Naive thymus-derived CD4-positive, alpha-beta T cell (primary cell): ENCODE measurements at places on chromosomes 13 and 19.

GRCh38 chr19:8684001-8684902 lies 14.3 kb downstream of the ACTL9 start:
- DNase-seq = no peak

- no peak for DNase-seq
Observed at GRCh38 chr19:11769995-11770394, 3.2 kb downstream of the ZNF441 start.

DNA sequence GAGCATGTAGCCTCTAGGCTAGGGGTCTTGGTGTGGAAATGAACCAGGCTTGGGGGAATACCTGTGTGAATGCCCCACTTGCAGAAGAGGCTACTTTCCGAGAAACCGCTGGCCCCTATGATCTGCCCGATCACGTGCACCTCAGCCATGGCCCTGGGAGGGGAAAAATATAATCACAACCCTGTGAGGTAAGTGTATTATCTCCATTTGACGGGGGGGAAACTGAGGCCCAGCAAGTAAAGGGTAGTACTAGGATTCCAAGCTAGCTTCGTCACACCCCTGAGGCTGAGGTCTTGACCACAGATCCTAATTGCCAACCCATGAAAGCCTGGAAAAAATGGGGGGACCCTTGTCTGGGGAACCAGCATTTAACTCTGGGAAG lies 587 bp downstream of the B9D2 start:
- DNase-seq = no peak

GRCh38 chr13:39910041-39910440 lies 254.6 kb downstream of the COG6 start:
- DNase-seq = no peak

DNA sequence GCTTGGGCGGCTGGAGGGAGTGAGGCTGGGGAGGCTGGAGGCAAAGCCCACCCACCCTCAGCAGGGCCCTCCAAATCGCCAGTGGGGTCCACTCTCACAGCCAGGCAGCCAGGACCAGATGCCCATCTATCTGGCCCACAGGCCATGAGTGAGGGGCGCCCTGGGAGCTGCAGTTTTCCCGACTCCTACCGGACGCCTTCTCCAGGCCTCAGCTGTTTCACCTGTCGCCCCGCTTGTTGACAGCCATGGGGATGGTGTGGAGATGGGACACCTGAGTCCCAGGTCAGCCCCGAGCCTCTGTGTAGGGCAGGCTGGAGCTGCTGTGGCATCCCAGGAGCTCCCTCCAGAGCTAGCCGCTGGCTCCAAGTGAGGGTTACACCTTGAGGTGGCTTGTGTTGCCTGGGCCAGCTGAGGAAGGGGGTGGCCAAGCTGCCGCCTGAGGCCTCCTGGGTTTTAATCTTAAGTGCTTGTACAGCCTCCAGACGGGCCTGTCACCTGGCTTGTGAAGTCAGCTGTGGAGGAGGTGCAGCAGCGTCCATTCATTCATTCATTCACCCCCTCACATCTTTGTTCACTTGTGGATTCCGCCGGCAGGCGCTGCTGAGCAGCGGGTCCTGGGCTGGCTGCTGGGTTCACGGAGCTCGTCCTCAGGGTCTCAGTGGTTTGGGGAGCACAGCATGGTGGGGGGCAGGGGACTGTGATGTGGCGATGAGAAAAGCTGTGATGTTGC lies 52.0 kb downstream of the COMP start:
- no peak for DNase-seq

GRCh38 chr19:889662-890295 lies 3.2 kb downstream of the MED16 start:
- no peak for DNase-seq

DNA sequence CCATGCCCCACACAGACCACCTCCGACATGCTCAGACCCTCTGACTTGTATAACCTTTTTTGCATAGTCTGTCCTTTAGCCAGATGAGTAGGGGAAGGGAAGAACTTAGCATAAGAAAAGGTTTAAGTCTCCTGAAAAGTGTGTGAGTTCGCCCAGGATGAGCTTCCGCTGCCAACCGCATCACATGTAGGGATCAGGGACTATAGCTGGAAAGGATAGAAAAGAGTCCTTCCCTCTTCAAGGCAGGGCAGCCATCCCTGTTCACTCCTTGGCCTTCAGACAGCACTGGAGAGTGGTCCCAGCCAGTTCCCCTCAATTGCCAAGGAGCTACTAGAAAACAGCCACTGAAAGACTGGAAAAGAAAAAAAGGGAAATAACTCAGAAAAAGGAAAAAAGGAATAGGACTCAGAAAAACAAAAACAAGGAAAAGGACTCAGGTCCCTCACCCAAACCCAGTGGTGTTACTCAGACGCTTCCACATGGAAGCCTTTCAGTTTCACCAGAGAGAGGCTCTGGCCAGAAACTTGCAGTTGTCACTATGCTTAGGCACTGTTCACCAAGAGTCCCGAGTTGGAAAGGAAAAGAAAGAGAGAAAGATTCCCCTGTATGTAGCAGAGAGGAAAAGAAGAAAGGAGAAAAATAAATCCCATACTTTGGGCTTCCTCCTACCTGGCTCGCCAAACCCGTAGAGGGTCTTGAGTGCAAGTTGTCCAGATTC lies 5.6 kb upstream of the TM9SF2 start:
- no peak for DNase-seq

DNA sequence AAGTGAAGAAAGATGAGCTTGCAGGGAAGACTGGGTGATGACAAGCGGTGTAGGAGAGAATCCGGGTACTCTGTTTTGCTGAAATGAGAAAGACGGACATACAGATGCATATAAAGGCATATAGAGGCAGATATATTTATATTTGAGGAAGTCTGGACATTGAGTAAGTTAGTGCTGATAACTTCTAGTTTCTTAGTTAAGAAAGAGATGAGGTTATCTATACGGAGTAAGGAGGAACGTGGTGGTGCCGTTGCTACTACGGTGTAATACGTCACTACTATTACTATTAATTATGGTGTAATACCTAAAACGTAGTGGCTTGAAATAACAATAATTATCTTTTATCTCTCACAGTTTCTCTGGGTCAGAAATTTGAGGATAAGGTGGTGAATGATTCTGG lies 9.8 kb upstream of the CPB2 start:
- no peak for DNase-seq

DNA sequence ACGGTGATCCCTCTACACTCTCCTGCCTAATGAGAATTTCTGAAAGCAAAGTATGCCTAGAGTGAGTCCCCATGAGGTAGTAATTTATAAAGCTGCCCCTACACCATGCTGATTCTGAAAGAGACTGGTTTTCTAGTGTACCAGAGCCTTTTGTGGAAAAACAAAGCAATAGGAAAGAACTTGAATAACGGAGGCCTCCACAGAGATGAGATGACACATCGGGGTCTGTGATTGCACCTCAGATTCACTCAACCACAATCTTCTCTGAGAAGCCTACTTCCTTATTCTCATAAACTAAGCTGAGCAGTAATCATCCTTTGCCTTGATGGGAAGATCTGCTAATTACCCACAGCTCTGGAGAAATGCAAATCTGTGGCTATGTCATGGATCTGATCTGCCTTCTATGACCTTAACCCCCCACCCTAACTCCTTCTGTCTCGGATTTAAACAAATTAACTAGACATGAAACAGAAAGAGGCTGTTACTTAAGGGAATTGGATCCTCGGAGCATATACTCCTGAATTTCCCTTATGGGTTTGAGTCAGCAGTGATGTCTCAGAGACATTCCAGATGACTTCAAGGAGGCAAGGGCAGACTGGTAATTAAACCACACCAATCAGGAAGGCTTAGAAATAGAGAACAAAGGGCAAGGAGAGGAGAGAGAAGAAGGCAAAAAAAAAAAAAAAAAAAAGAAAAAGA lies 128.0 kb downstream of the DCT start:
- DNase-seq = no peak

DNA sequence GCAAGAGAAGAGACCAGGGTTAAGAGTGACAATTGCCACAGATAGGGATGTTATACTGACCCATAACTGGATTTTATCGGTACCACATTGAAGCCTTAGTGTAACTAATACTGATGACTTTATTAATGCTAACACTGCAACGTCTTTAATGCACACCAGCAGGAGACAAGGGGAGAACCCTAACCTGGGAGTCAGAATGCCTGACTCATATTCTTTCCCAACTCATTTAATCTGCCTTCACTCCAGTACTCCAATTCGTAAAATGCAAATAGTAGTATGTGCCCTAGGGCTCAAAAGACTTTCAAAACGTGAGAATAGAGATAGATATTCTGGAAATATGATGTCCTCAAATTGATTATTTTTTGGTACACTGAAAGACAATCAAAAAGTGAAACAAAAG lies 62.4 kb downstream of the GPC6 start:
- DNase-seq = no peak

DNA sequence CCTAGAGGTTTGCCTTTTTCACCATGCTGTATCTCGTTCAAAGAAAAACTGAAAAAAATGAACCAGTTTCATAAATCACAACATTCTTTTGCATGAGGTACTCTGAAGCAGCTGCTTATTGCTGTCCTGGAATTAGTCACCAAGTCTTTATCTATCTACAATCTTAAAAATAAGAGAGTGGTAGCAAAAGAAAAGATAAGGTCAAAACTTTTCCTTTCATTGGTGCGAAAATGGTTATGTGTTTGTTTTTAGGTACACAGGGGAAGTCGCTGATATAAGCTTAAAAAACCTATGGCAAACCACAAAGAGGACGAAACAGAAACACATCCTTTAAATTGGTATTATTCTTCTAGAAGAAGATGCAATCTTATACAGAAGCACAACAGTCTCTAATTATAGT lies 20.7 kb downstream of the OBI1 start:
- no peak for DNase-seq

- no peak for DNase-seq
Observed at GRCh38 chr19:54147676-54148075, 10.1 kb downstream of the CNOT3 start.

DNA sequence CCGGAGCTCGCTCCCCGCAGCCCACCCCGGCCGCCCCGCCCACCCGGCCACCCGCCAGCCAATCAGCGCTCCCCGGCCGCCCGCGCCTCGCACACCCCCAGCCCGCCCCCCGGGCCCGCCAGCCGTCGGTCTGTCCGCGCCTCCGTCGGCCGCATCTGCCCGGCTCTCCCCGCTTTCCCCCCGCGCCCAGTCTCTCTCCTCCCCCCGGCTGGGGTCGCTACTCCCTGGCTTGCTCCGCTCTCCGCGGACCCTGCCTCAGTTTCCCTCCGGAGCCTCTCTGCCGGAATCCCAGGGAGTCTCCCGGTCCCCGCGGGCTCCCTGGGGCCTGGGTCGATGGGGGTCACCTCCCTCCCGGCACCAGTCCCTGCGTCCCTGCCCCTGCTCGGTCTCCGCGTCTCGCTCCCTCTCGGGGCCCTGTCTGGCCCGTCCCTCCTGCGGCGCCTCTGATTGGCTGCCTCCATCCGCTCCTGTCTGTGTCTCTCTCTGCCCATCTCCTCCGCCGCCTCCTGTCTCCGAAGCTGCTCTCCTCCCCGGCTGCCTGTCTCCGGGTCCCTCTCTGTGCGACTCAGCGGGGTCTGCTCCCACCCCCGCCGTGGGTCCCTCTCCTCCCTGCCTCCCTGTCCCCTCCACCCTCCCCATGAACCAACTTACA lies 484 bp downstream of the IL11 start:
- DNase-seq = peak; percentile 41

- peak; percentile 84 for DNase-seq
Observed at GRCh38 chr19:43555185-43555770, 20.0 kb downstream of the XRCC1 start.

DNA sequence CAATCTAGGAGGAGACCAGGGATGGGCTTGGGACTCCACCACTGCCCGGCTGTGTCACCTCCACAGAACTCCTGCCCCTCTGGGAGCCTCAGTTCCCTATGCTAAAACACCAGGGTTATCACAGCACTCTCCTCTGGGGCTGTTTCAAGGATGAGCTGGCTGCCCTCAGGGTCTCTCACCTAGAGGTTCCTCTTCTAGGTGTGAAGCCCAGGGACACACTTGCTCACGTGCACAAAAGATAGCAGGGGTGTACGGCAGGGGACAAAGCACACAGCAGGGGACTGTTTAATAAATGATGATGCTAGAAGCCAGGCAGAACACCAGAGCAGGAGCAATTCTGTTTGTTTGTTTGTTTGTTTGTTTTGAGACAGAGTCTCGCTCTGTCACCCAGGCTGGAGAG lies 16.8 kb upstream of the LYPD3 start:
- no peak for DNase-seq

DNA sequence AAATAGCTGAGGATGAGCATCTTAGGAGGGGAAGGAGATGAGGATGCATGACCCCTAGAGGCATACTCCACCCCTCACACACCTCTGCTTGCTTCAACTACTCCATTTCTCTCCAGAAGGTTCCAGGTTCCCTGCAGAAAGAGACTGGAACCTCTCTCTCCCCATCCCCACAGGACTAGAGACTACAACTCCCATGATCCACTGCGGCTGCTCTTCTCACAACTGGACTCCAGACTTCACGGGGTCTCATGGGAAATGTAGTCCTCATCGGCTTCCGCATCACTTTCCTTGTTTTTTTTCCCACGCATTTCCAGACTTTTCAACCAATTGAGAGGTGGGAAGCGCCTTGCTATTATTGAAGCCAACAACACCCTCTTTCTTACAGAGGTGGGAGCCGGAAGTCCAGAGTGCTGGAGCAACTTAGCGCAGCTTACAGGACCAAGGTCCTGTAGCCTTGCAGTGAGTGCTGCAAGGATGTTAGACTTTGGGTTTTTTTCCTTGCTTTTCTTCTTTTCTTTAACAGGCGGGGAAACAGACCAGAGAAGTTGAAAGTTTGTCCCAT lies 13.9 kb upstream of the CACNG6 start:
- peak; percentile 64 for DNase-seq

GRCh38 chr13:98295371-98295770 lies 118.3 kb upstream of the RNF113B start:
- no peak for DNase-seq

GRCh38 chr13:90427322-90428272 lies 919.9 kb upstream of the MIR17HG start:
- no peak for DNase-seq

- DNase-seq = no peak
Observed at GRCh38 chr19:48508729-48509411, 2.8 kb downstream of the LMTK3 start.

DNA sequence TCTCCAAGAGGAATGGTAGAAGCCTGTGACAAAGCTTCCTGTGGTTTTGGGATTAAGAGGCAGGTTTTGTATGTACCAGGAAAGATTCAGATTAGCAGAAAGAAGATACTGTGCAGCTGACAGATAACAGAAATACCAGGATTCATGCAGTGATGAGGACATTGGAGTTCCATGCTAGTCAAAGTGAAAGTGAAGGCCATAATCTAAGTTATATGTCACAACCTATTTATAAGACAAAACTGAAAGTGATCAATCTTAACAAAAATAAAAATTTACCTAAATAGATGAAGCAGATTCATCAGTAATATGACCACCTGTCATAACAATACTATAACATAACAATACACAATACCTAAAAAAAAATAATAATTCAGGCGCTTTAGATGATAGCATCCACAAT lies 1305.2 kb upstream of the PCDH9 start:
- DNase-seq = no peak

DNA sequence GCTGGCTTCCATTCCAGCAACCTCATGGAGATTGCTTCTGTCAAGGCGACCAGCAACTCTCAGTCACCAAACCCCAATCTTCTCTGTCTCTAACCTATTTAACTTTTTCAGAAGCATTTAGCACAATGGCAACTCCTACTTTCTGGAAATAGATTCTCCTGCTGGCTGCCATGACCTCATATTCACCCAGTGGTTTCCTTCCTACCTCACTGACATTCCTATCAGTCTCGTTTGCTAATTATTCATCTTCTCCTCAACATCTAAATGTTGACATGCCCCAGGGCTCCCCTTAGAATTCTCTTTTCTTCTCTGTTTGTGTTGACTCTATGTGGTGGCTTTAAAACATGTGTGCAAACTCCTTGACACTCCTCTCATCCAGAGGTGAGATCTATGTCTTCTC lies 106.7 kb downstream of the OLFM4 start:
- DNase-seq = no peak

GRCh38 chr13:75479102-75479740 lies 2.7 kb downstream of the TBC1D4 start:
- DNase-seq = no peak
